ENCODE measurements at places on chromosomes 12 and 14.

- no peak for DNase-seq
Measured at GRCh38 chr12:52146822-52147366, 44.9 kb downstream of the KRT80 start.

- DNase-seq = peak; percentile 42
Measured at GRCh38 chr14:67358924-67359774, 455 bp downstream of the ATP6V1D start.

DNA sequence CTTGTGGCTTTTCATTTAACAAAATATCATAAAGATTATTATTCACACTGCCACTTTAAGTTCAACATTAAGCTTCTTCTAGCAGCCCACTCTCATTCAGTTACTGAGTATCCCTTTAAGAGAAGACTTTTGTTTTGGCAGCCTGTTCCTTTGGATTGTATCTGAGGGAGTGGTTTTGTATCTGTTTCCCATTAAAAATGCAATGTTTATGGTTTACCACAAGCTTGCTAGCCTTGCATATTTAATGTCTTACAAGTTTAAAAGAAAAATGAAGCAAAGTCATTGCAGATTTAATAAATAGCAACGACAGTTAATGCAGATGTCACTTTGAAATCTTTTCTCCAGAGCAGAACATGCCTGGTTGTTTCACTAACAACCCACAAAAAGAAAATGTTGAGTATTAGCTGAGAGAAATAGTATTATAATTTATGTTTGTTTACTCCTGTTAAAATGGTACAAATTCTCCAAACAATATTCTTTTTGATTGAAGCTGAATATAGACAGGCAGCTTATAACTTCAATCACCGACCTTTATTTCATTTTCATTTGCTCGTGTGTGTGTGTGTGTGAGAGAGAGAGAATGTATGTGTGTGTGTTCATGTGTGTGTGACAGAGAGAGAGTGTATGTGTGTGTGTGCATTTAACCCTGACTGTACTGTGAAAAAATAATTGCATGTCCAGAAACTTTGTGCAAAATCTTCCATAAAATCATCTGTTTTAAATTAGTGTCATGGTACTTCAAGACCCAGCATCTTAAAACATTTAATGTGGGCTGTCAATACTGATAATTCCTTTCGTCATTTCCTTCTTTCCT lies 1.8 kb downstream of the DCN start:
- DNase-seq = peak; percentile 95

DNA sequence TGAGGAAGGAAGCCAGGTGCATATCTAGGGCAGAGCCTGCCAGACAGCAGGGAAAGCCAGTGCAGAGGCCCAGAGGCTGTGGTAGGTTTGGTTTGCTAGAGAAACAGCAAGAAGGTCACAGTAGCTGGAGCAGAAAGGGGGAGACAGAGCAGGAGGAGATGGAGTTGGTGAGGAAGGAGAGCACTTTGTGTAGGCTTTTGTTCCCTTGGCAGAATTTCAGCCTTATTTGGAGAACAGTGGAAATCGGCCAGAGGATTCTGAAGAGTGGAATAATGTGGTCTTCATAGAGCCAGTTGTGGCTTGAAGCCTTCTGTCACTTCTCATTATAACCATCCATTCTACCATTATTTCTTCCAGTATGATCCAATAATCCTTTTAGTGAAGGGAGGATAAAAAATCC lies 212.9 kb upstream of the FAR2 start:
- no peak for DNase-seq
